ENCODE measurements at places on chromosomes 6 and 20.

GRCh38 chr6:1200409-1201101 is 111.3 kb upstream of the FOXQ1 start:
- DNase-seq = no peak

- no peak for DNase-seq
Measured at GRCh38 chr6:146593986-146594385, 4.8 kb upstream of the ADGB start.

GRCh38 chr6:3324262-3324942 is 65.7 kb downstream of the PSMG4 start:
- peak; percentile 22 for DNase-seq

- no peak for DNase-seq
Measured at GRCh38 chr6:106056746-106057390, 29.3 kb upstream of the PRDM1 start.

DNA sequence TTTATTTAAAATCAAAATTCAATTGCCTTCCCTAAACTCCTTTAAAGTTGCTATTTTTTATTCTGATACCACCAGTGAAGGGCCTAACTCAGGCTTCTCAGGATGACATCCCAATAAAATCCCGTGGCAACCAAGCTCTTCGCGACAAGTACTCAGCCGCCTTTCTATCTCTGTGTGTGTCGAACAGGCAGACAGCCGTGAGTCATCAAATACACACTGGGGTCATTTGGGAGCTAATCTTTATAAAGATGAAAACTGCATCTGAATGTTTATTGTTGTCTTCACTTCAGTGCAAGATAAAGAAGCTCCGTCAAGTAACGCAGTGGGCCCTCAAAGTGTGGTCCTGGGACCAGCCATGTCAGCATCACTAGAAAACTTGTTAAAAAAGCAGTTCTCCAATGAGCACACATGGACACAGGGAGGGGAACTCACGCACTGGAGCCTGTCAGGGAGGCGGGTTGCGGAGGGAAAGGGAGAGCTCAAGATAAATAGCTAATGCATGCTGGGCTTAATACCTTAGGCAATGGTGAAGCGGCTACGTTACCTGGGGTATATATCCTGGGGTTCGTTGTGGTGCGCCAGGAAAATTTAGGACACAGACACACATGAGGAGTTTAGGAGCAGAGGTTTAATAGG is 119.3 kb downstream of the RNF144B start:
- DNase-seq = no peak

DNA sequence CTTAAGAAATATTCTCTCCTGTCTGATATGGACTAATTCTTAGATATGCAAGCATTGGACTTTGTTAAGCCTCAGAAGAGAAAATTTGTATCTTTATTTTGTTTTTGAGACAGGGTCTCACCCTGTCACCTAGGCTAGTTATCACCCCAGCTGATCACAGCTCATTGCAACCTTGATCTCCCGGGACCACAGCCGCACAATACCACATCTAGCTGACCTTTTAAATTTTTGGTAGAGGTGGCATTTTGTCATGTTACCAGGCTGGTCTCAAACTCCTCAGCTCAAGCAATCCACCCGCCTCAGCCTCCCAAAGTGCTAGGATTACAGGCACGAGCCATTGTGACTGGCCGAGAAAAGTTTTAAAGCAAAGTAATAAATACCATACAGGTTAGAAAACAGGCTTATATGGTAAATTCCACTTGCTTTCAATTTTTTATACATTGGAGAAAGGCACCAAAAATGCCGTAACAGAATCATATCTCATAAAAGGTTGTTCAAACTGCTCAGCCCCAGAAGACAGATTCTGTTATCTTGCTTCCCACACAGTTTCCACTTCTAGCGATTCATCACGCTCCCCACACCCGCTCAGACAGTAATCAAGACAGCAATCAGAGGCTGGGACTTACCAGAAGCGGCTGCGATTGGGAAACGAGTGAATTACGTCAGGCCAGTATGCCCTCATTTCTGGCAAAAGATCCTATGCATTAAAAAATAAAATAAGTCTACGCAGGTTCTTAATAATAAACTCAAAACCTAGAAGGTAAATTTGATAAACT is 13.8 kb downstream of the RNASET2 start:
- no peak for DNase-seq
